Stimulated activated CD8-positive, alpha-beta memory T cell treated with anti-CD3 and anti-CD28 coated beads, Interleukin-4, amount 100 ng/mL, for 4 hours (primary cell): ENCODE measurements at places on chromosomes 4 and X.

DNA sequence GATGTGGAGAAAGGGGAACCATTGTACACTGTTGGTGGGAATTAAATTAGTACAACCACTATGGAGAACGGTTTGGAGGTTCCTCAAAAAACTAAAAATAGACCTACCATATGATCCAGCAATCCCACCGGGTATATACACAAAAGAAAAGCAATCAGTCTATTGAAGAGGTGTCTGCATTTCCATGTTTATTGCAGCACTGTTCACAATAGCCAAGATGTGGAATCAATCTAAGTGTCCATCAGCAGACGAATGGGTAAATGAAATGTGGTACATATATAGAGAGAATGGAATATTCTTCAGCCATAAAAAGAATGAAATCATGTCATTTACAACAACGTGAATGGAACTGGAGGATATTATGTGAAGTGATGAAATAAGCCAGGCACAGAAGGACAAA is 208.1 kb downstream of the TRIML1 start:
- DNase-seq: no peak

DNA sequence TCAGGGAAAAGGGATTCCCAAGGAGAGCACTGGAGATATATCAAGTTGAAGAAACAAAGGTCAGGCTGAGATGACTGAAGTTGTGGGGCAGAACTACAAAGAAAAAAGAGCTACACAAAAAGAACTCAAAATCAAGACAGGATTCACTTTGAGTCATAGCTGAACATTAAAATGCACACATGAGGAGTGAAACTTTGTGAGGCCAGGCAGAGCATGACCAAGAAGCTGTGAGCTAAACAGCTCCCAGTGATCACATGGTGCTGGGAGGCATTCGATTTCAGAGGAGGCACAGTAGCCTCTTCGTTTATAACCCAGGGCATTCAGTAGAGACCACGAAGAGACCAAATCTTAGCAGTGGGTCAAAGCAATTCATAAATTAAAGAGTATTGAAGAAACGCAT is 145.3 kb downstream of the ATRX start:
- DNase-seq: no peak

DNA sequence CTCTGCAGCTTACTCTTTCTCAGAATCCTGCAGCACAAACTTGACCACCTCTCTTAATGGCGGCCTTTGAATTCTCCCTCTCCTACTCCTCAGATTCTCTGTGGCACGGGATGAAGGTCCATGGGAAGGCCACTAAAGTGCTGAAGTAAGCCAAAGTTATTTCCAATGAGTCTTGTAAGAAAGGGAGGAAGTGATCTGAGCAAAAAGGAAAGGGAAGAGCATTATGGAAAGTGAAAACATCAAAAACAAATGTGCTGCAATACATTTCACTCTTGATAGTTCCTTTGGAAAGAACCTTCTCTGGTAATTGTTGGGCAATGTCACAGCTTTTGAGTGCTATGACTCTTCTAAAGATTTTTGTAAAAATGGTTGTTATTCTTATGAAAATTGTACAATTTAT is 54.3 kb upstream of the CAMK2D start:
- no peak for DNase-seq

- DNase-seq: no peak
Observed at GRCh38 chr4:139764182-139764581, 98.6 kb downstream of the MGST2 start.

DNA sequence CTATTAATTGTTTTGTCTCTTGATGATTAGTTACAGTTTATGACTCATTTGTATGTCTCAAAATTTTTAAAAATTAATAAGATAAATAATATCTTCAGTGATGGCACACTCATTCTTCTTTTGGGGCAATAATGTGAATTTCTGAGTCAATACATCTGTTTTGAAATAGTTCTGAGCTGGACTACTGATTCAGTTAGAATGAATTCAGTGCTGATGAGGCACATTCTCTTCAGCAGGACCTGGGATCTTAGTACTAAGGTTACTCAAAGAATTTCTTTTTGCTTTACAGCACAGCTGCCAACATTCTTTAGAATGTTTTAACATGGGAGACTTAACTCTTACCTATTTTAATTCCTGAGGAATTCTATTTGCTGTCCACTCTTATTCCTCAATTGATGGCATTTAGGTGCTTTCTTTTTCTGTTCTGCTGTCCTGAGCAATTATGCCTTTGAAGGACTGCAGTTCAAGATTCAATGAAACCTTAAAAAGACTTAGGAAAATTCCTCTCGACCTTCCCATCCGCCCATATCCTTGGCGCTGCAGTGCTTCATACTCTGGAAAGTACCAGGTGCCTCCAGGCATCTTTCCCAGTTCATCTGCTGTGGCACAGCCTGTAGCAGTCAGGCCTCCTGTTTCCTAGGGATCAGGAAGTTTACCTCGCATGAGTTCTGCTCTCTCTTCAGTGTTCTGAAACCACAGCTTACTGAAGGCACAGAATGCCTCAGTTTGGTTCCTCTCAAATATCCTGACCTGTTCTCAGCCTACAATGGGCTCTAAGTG is 213.7 kb downstream of the FSTL5 start:
- DNase-seq: no peak

DNA sequence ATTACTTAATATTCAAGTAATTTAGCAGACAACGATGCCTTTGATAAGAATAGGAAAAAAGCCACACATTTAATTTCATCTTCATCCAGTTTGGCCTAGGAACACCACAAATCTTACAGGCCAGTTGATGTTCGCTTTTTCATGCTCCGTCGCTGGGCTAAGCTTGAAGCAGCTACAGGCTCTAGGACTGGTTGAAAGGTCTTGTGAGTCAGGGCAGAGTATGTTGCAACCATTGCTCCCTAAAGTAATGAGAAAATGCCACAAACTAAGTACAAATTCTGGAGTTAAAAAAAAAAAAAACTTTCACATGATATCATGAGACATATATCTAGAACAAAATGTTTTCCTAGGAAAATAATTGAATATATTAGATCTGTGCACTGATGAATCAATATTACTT is 123.8 kb downstream of the RPS6KA6 start:
- no peak for DNase-seq

DNA sequence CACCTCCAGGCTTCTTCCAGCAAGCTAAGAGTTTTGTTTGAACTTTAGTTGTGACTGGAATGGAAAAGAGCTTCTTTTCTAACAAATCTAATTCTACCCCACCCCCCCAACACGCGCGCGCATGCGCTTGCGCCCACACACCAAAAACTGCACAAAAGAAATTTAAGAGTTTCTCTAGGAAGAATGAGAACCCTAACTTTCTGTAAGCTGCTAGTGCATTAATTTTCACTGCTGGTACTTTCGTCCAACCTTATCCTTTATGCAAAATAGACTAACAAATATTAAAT is 9.0 kb upstream of the INTU start:
- no peak for DNase-seq

DNA sequence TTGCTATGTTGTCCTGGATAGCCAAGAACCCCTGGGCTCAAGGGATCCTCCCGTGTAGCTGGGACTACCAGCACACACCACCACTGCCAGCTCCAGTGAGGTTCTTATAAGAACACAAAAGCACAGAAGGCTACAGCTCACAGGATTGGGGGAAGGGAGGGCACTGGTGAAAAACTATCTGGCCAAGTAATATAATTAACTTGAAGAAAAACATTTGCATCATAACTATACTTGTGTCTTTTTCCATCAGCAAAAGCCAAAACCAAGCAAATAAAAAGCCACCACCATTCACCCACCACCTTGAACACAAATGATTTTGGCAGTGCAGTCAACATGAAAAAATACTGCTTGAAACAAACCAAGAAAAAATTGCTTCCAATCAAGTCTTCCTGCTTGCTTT is 188.2 kb downstream of the MAML3 start:
- DNase-seq: no peak

- no peak for DNase-seq
Observed at GRCh38 chr4:126572264-126572663, 1060.5 kb upstream of the INTU start.

DNA sequence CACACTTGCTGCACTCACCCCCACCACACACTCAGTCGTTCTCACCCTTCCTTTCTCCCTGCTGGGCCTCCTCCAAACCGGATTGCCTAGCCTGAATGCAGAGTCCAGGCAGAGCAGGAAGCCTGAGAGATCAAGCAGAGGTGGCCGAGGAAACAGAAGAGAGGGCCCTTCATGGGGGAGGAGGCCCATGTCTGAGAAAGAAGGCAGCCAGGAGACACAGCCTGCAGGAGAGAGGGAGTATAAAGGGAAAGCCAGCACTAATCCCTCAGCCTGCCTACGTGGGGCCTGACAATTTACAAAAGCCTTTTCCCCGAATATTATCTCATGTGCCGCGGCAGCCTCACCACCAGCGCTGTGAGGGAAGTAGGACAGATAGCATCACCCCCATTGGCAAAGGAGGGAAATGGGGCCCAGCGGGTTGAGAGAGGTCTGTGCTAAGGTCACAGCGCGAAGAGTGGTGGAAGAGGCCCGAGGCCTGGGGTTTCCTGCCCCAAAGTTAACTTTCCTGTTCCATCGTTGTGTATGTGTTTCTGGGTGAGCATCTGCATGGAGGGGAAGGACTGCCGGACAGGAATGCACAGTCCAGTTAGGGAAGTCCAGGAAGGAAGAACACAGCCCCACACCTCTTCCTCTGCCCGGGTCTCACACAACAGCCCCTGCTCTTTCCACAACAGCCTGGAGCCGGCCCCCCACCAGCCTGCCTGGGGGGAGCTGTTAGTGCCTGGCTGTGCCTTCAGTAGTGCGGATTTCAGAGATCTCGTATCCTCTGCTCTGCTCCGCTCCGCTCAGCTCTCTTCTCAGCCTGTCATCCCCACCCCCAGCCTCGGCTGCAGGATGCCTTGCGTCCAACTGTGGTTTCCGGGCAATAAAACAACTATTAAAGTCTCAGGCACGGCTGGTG is 50.9 kb upstream of the BCOR start:
- DNase-seq: no peak

GRCh38 chrX:11446336-11446735 is 153.1 kb downstream of the AMELX start:
- no peak for DNase-seq

GRCh38 chr4:70110917-70111316 is 43.1 kb upstream of the PRR27 start:
- no peak for DNase-seq

GRCh38 chr4:87118421-87118820 is 102.0 kb downstream of the KLHL8 start:
- no peak for DNase-seq

DNA sequence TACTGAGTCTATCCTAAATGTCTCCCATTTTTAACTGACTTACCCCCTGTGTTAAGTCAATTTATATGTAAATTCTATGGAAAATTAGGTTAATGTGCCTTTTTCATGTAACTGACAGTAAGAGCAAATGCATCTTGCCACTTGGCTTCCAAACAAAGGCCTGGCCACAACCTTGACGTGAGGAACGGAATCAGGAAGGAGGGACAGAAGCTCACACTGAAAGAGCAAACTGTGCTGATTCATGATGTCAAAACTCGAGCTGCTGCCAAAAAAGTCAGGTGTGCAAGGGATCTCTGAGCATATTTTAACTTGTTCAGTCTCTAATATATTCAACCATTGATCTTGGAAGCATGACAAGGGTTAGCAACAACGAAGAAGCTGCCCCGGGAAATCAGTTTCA is 35.8 kb downstream of the GPM6A start:
- no peak for DNase-seq

DNA sequence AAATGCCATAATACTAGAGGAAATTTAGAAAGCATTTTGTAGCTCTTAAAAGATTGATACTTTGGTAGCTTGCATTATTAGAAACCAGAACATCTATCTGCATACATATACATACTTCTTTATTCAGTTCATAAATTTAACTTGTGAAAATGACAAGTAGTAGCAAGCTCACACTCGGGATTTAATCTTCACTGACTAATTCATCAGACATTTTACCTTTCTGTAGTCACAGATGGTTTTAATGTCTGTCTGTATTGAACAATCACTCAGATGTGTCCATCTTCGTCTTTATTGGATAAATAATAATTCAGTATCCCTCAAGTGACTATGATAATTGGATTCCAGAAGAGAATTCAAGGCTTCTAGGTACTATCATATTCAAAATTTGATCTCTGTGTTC is 232.3 kb downstream of the TENM3 start:
- DNase-seq: no peak

DNA sequence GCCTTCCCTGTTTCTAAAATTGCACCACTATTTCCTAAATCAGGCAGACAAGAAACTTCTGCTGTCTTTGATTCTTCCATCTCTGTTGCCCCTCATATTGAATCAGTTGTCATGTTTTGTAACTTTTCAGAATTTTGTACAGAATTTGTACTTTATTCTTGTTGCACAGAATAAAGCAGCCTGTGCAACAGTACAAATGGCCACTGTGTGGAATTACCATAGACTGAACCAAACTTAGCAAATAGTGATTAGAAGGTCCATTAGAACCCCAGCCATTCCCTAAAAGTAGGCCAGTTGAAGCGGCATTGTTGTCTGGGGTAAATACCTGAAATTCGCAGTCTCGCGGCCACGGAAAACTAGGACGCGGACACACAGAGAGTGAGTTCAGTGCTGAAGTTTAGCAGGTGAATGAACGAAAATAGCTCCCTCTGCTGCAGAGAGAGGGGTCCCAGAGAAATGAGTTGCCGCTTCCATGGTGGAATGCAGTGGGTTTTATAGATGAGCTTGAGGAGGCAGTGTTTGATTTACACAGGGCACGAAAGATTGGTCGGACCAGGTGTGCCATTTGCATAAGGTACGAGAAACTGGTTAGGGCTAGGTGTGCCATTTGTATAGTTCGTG is 71.8 kb downstream of the C4orf33 start:
- DNase-seq: no peak

GRCh38 chr4:107825072-107825824 is 516 bp downstream of the SGMS2 start:
- no peak for DNase-seq

GRCh38 chr4:112510291-112511092 is 5.5 kb downstream of the NEUROG2 start:
- no peak for DNase-seq
